ENCODE measurements at places on chromosomes 5 and 9. TPM values are rescaled to one million over a fixed set of nuclear protein-coding genes. Genes with fewer than 3 reads are reported as not detected.

- H3K27ac ChIP-seq, result no peak overlapping the region
- DNase-seq, result no peak
- H3K36me3 ChIP-seq, result no peaks in the 10 kb centered on the region
- peaks cover 3% of the 10 kb centered on the region for H3K4me1 ChIP-seq
Measured at GRCh38 chr9:124849801-124850200, 3.5 kb upstream of the WDR38 start.

- H3K4me3 ChIP-seq, result no peak overlapping the region
- H3K4me1 ChIP-seq, result peaks cover 2% of the 10 kb centered on the region
- DNase-seq, result no peak
- H3K27me3 ChIP-seq, result no peaks in the 10 kb centered on the region
- no peaks in the 10 kb centered on the region for H3K36me3 ChIP-seq
Measured at GRCh38 chr5:122693963-122694362, 80.9 kb upstream of the SNX2 start.

DNA sequence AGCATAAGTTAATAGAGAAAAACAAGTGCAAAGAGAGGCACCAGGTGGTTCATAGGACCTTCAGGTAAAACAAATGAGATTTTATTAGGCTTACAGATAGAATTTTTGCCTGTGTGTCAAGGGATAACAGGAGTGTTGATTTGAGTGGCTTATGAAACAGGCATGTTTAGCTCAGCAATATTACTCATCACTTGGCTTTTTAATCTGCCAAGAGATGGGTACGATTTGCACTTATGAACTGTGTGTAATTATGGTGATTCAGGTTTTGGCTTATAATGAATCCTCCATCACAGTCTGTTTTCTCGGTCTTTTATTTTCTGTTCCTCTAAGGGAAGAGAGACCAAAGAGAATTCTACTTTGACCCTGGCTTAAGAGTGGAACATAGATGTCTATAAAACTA, 199.3 kb downstream of the DMRTA1 start:
- H3K4me3 ChIP-seq, result no peak overlapping the region
- H3K27me3 ChIP-seq, result no peaks in the 10 kb centered on the region
- no peaks in the 10 kb centered on the region for H3K4me1 ChIP-seq
- DNase-seq, result no peak

DNA sequence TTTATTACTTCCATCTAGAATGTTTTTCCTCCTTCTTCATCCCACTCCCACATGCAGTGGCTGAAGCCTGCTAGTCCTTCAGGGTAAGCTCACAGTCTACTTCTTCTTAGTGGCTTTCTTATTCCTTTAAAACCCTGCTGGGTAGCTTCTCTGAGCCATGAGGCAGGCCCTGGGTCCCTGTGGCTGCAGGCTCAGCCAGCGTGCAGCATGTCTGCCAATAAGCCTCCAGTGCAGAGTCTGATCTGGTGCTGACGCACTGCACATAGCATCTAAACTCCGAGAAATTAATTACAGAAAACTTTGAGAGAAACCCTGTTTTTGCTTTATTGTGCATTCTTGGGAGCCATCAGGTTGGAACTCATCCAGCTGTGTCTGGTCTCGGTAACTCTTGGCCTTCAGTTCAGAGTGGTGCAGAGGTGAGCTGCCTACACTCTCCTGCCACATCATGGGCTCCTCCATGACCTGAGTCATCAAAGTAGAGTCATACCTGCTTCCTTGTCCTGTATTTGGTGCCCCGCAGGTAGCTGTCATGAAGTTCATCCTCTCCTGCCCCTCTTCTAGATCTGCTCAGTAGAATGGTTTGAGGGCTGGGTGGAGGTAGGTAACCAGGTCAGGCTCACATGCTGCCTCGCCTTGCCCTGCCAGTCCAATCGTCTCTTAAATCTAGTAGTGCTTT, 339.4 kb downstream of the KDM4C start:
- H3K4me1 ChIP-seq, result no peaks in the 10 kb centered on the region
- no peaks in the 10 kb centered on the region for H3K27me3 ChIP-seq
- H3K36me3 ChIP-seq, result peaks cover 5% of the 10 kb centered on the region
- peak overlapping the region; percentile 78 for H3K27ac ChIP-seq
- H3K4me3 ChIP-seq, result no peak overlapping the region

DNA sequence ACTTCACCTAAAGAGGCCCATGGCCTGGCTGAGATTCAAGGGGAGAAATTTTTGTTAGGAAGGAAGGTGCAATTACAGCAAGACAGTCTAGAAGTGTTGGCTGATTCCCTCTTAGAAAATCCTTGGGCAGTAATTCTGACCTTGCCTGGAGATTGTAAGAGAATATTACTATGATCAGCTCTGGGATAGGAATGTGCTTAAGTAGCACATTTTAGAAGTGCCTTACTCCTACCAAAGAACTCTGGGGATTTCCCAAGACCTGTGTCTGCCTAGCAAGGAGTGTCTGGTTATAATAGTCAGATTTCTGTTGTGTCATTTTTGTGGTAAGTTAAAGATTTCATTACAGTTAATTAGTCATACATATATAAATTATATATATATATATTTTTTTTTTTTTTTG, 52.3 kb downstream of the NLN start:
- peaks cover 2% of the 10 kb centered on the region for H3K4me1 ChIP-seq
- no peak overlapping the region for H3K4me3 ChIP-seq

GRCh38 chr5:133930813-133931090, 37.7 kb downstream of the C5orf15 start:
- peaks cover 13% of the 10 kb centered on the region for H3K4me1 ChIP-seq
- H3K4me3 ChIP-seq, result no peak overlapping the region
- no peaks in the 10 kb centered on the region for H3K36me3 ChIP-seq
- peaks cover 4% of the 10 kb centered on the region for H3K27me3 ChIP-seq
- H3K27ac ChIP-seq, result no peak overlapping the region

The STOML2 gene
- total RNA-seq, result 121 TPM
